Stimulated activated CD8-positive, alpha-beta memory T cell treated with anti-CD3 and anti-CD28 coated beads, Interleukin-4, amount 100 ng/mL, for 1 hour (primary cell): ENCODE measurements at places on chromosomes 11 and 22.

- DNase-seq: no peak
These were observed at the start of gene TEX54 for GRCh38 chr11:62832336-62833234. TEX54 (minus strand) TSS chr11:62832841.

DNA sequence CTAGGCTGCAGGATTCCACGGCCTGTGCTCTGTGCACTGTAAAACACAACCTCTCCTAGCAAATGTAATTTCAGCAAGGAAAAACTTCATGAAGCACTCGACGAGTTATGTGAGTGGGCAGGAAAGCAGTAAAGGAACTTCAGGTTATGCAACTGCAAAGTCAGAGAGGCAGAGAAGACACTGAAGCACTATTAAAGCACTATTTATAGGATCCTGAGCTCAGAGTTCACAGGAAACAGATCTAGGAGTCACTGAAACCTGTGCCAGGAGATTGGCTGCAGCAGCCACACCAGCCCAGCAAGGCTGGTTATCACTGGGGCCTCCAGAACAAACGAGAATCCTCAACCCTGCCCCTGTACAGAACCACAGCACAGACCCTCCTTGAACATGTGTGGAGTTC is 2.5 kb downstream of the SMIM35 start:
- DNase-seq: no peak

DNA sequence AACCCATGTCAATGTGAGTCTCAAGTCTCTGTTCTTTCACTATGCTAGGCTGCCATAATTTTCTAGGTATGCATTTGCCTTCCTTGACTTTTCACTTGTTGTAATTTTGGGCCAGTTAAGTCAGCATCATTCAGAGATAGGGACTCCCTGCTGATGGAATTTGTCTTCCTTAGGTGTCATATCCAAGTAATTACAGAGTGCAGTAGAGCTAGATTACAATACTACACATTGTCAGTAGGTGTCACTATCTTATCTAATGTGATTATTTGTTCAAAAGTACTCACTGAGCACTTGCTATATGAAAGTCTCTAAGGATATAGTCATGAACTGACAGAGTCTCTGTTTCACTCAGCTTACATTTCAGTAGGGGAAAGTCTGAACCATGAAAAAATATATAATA is 25.0 kb upstream of the SYN3 start:
- no peak for DNase-seq

- DNase-seq: no peak
These were observed 123.6 kb downstream of the GALNT18 start for GRCh38 chr11:11498195-11498594.

DNA sequence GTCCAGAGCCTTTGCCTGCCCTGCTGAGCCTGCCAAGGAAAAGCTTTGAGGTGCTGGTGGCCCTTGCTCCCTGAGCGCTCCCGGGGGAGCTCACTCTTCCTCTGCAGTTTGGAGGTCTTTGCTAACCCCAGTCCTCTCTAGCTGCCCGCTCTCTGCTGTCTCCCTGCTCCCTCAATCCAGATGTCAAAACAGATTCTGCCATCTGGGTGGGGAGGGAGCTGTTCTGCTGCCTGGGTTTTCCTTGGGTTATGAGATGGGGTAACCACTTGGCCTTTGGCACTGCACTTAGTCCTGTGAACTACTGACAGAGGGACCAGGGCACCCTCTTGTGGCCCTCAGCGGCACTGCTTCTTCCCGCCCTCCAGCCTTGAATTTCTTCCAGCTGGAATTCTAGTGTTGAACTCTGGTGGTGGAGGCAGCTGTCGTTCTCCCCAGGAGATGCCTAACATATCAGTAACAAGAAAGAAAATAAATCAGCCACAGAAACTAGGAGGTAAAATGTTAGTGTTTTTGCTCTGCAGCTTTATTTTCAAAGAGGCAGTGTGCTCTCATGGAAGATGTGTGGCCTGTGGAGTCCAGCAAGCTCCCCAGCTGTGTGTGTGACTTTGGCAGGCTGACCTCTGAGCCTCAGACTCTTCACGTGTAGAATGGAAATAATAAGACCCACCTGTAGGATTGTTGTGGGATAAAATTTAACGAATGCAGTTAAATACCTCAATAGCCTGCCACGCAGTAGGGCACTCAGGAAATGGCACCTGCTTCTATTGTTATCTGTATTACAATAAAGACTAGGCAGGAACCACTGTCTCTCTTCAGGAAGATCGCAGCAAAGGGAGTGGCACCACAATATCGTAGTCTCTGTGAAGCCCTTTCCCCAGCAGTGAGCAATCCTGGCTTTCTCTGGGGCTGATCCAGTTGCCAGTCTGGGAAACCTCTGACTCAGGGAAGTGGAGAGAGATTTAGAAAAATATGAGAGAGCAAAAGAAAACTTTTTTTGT is 23.4 kb downstream of the ARFGAP2 start:
- no peak for DNase-seq

GRCh38 chr11:62439785-62440602 is 21.2 kb downstream of the SCGB1A1 start:
- no peak for DNase-seq

DNA sequence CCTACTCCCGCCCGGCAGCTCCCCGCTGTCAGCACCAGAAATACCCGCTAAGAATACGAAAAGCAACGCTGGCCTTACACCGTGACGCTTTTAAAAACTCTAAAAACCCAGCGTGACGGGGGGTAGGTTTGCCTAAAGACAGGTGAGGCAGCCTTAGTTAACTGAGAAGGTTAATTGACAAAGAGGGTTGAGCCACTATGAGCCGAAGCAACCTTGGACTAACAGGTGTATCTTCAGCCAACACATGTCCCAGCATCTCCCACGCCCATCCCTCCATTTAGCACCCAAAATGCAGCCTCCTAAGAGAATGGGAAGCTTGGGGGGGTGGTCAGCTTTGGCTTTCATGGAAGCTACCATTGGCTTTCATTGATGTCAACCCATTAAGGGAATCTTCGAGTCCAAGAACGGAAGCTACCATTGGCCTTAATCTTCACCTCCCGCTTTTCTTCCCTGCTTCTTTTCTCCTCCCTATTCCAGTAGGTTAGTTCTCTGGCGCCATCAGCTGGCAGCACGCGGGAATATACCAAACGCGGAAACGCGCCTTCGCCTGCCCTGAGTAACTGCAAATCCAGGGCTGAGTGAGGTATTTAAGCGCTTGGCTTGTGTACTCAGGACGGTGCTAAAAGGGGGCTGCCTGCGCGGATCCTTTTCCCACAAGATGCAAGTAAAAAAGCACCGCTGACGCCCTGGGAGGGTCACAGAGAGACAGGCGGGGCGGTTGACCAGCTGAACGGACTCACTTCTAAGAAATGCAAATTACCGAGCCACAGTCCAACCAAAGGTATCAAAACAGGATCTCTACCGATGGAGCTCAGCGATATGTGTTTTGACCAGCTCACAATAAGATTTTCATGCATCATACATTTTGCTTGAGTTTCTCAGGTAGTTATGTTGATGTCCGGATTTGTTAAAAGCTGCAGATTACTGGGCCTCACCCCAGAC is 38.5 kb upstream of the GLYATL1 start:
- DNase-seq: no peak

DNA sequence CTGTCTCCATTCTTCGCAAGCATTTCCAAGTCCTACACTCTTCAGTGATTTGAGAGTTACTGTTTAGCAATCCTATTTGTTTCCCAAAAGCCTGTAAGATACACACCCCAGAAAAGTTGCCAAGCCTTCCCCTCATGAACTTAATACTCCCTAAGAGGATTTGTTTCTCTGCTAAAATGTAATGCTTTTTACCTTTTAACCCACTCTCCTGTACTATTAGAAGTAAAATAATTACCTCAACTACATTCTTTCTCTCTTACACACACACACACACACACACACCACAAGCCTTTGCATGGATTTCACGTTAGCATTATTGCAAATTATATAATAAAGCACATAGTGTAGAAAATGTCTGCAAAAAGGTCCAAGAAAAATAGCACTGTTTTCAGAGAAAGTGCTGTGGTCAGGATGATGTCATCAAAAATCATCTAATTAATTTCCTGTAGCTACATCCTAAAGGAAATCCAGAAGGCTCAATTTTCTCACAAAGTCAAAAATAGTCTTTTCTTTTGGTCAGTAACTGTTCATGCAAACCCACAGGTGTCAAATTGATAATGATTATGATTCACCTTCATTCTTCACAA is 364.1 kb upstream of the PITPNB start:
- DNase-seq: no peak

GRCh38 chr11:1438261-1438966 is 48.2 kb downstream of the MOB2 start:
- no peak for DNase-seq

- no peak for DNase-seq
These were observed 50.6 kb downstream of the C11orf58 start for GRCh38 chr11:16789063-16789420.

DNA sequence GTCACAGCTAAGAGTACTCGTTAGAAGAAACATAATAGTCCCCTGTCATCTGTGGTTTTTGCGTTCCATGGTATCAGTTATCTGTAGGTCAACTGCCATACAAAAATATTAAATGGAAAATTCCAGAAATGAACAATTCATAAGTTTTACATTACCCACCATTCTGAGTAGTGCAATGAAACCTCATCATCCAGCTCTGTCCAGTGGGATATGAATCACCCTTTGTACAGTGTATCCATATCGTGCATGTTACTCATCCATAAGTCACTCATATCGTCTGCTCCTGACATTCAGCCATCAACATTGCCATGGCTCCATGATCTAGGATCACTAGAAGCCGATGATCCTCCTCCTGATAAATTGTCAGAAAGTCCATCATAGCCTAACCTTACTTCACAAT is 174.9 kb upstream of the C11orf87 start:
- DNase-seq: no peak

GRCh38 chr11:35407041-35407440 is 12.3 kb downstream of the SLC1A2 start:
- DNase-seq: no peak

GRCh38 chr11:66042996-66043906 is 5.7 kb downstream of the GAL3ST3 start:
- DNase-seq: no peak

- DNase-seq: no peak
These were observed 1.7 kb upstream of the RASSF10 start for GRCh38 chr11:13007182-13008060.

DNA sequence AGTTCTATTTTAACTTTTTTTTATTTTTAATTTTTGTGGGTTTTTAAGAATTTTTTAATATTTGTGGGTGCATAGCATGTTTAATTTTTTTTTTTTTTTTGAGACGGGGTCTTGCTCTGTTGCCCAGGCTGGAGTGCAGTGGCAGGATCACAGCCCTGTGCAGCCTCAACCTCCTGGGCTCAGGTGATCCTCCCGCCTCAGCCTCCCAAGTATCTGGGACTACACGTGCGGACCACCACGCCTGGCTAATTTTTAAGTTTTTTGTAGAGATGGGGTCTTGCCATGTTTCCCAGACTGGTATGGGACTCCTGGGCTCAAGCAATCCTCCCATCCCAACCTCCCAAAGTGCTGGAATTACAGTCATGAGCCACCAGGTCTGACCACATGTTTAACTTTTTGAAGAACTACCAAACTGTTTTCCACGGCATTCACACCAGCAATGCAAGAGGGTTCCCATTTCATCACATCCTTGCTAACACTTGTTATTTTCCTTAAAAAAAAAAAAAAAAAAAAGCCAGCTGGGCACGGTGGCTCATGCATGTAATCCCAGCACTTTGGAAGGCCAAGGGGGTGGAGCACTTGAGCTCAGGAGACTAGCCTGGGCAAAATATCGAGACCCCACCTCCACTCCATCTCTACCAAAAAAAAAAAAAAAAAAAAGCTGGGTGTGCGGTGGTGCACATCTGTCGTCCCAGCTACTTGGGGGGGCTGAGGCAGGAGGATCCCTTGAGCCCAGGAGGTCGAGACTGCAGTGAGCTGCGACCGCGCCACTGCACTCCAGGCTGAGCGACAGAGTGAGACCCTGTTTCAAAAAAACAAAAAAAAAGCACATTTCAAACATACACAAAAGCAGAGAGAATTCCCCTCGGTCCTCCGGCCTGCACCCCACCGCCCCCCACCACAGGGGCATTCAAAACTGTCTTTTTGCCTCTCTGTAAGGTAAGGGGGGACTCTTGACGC is 16.7 kb upstream of the TXNRD2 start:
- no peak for DNase-seq

GRCh38 chr11:72048766-72049460 is 31.4 kb downstream of the NUMA1 start:
- DNase-seq: no peak

GRCh38 chr11:43738600-43739409 is 58.3 kb downstream of the HSD17B12 start:
- DNase-seq: no peak

GRCh38 chr11:134610116-134610910 is 198.3 kb upstream of the B3GAT1 start:
- DNase-seq: no peak

GRCh38 chr11:1924646-1925372 is 5.3 kb downstream of the TNNT3 start:
- no peak for DNase-seq

- DNase-seq: no peak
These were observed 2.0 kb upstream of the MIEF1 start for GRCh38 chr22:39500101-39500500.

DNA sequence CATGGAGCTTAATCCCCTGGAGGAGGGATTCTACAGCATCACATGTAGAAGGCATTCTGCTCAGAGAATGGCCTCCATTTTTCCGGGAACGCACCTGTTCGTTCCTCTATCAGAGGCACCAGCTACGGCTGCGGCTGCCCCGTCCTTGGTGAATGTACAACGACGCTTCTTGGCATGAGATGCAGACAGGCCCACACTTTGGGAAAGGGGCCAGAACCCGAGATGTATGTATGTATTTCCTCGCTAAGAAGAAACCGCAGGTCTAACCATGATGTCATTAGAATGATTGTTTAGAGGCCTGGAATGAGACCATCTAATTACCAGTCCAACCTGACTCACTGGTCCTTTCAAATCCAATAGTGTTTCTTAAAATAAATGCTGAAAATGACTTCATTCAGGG is 1293.4 kb downstream of the TBC1D22A start:
- DNase-seq: no peak

GRCh38 chr11:130243816-130244215 is 70.9 kb downstream of the ZBTB44 start:
- DNase-seq: no peak

- no peak for DNase-seq
These were observed 111.6 kb downstream of the KCNQ1OT1 start for GRCh38 chr11:2587976-2588748.
